ENCODE measurements at places on chromosomes 5 and 9.

- peak; percentile 74 for DNase-seq
Measured at GRCh38 chr5:178236679-178237078, 4.1 kb upstream of the PHYKPL start.

DNA sequence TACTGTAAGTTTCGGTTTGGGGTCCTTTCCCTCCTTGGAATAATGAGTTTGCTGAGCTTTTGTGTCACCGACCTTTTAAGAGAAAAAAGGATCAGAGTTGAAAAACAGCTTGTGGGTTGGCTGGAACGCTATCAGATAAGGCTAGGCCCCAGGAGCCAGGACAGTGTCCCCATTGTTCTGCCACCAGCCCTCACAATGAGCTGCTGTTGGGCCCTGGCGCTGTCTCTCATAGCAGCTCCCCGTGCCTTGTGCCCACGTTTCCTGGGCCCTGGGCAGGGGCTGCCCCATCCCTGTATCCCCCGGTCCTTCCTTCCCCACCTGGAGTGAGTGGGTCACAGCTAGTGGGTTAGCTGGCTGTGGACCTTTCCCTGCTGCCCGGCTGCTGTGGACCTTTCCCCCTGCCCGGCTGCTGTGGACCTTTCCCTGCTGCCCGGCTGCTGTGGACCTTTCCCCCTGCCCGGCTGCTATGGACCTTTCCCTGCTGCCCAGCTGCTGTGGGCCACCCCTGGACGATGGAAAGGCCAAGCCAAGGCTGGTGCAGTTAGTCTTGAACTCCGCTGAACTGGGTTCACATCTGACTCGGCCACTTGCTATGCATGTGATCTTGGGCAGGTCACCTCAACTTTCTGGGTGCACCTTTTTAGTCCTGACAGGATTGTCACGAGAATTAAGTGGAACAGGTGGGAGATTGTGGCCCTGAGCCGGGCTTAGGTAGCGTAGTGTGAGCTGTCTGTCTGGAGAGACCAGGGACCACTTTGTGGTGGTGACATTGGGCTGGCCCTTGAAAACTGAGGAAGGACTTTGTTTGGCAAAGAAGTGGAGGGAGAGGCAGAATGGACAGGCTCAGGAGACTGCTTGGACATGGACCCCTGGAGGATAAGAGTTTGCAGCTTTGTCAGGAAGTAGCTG is 99.5 kb downstream of the DAB2IP start:
- no peak for DNase-seq

- DNase-seq = no peak
Measured at GRCh38 chr9:129273136-129273895, 95.3 kb upstream of the IER5L start.

GRCh38 chr5:104942735-104943134 is 1380.1 kb upstream of the NUDT12 start:
- DNase-seq = no peak

- no peak for DNase-seq
Measured at GRCh38 chr9:131319486-131319885, 30.0 kb downstream of the PLPP7 start.

Data from inflammatory macrophage treated with lipopolysaccharide for 4 hours (primary cell).